ENCODE measurements at places on chromosomes 6 and 20.

GRCh38 chr6:154487367-154488247, 22.9 kb downstream of the CNKSR3 start:
- DNase-seq = no peak

GRCh38 chr6:136783495-136784270, 8.6 kb downstream of the MAP3K5 start:
- no peak for DNase-seq

DNA sequence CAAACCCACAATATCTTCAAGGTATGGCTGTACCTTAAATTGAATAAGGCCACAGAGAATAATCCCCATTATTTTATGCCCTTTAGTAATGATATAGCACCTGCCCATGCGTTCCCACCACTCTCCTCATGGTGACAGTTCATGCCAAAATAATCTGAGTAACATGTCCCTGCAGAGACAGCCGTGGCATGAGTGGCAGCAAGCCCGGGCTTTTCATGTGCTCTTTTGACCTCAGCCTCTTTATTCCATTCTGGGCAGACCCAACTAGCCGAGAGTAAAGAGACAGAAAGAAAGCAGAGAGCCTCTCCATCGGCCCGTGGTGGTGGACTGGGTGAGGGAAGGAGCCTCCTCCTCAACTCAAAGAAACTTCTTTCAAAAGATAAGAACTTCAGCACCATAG, 19.9 kb upstream of the POPDC3 start:
- no peak for DNase-seq

DNA sequence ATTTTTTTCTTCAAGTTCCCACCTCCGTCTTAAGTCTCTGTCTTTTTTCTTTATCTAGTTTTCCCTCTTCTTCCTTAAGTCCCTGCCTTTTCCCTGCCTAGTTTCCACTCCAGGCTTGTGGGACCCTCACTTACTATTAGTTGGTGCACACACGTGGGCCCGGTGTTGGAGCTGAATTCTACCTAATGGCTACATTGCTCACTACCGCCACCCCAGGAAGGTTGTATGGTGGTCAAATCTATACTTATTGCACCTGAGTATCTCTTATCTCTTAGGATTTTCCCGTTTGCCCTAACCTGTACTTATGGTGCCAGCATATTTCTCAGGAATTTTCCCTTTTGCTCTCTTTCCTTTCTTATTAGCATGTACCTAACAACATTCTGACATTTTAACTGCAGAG, 692.8 kb downstream of the EPM2A start:
- DNase-seq = peak; percentile 52

DNA sequence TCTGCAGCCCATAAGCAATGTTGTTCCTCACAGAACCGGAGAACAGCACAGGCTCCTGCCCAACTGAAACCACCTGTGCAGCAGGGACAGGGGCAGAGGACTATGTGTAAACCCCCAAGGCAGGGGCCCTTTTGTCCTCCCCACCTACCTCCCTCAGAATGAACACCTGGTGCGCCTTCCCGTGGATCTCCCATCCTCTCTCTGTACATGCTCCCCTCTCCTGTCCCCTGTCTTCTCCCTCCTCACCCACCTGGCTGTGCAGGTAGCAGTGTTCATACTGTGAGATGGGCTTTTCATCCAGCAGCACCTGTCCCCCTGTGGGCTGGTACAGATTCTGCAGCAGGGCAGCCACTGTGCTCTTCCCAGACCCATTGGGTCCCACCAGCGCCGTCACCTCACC, 8.5 kb downstream of the TAP2 start:
- no peak for DNase-seq

DNA sequence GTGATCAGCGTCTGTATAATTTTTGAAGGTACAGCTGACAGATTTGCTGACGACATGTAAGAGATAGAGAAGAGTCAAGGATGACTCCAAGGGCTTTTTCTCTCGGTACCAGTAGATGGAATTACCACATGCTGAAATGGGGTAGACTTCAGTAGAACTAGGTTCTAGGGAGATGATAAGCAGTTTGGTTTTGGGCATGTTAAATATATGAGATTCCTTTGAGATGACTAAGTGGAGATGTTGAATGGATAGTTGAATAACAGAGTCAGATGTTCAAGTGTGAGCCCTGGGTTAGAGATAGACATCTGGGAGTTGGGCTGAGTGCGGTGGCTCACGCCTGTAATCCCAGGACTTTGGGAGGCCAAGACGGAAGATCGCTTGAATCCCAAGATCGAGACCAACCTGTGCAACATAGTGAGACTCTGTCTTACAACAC, 50.0 kb downstream of the PHF20 start:
- DNase-seq = no peak

DNA sequence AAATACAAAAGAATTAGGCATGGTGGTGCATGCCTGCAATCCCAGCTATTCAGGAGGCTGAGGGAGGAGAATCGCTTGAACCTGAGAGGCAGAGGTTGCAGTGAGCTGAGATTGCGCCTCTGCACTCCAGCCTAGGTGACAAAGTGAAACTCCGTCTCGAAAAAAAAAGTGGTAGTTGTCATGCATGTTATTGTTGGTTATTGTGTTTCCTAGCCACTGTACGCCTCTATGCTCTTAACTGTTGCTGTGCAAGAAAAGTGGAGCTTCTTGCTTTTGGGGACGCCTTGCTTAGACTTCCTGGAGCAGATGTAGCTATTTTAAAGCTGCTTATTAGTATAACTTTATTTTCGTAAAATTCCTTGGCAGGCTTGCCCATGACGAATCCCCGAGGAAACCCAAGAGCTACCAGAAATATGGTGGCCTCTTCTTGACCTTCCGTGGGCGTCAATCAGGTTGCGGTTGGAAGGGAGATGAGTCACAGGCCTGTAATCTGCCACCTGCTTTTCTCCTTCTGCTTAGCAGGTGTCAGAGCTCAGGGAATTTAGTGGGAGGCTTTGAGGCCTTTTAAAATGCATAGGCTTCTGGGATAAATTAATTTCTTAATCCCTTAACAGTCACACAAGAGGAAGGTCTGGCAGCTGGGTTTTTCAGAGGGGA, 17.3 kb downstream of the GABRR2 start:
- DNase-seq = no peak

GRCh38 chr20:18943542-18943941, 130.0 kb downstream of the SCP2D1 start:
- DNase-seq = no peak

DNA sequence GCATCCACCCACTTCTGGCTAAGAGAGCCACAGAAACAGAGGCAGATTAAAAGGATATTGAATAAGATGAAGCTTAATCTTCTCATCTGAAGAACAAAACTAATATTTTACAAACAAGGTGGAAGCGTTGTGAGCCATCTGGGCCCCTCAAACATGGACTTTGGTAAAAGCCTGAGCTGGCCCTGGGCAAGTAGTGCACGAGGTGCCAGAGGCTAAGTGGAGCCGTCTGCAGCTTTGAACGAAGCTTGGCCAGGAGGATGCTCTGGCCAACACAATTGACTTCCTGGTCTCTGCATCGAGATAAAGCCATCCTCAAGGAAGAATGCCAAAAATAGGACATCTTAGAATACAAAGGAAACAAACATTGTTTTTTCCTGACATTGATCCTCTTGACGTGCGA, 53.2 kb upstream of the PLEKHG1 start:
- DNase-seq = no peak

GRCh38 chr6:158762787-158763433, 56.3 kb downstream of the EZR start:
- DNase-seq = no peak

GRCh38 chr6:21665110-21665391, 71.5 kb downstream of the SOX4 start:
- DNase-seq = no peak

DNA sequence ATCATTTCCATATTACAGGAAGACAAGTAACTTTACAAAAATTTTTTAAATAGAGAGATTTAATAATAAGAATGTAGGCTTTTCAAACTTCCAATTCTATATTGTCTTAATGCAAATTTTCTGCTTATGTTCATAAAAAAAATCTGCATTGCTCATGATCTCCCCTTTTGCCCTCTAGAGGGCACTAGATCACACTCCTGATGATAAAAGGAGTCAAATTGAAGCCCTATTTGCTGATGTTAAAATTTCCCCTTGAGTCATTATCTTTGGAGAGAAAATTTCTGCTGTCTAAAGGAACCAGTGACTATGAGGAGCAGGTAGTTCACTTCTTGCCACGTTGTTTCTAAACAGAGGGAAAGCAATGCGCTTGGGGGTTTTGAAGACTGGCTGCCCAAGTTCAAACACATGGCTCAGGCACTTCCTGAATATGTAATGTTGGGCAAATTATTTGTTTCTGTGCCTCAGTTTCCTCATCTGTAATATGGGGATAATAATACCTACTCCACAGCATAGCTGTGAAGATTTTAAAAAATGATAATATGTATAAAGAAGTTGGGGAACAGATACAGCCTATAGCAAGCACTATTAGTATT, 874.2 kb downstream of the TFAP2A start:
- no peak for DNase-seq

GRCh38 chr20:63767456-63767855, 27.9 kb downstream of the SLC2A4RG start:
- no peak for DNase-seq

DNA sequence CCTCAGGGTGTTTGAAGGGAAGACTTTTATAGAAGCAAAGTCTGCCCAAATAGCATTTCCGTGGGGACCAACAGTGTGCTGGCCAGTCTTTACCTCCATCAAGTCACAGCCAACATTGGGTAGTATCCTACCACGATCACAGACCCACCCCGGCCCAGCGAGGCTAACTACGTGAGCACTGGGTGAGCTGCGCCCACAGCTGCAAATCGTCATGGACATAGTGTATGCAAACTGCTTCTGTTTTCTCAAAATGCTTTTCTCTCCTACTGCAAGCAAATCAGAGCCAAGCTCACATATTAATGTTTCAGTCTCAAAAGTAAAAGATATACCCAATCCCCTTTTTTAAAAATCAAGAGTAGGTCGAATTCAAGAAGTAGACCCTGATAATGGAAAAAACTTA, 592.8 kb upstream of the CDH4 start:
- DNase-seq = no peak

GRCh38 chr6:85125526-85125925, 324.4 kb upstream of the NT5E start:
- no peak for DNase-seq

- no peak for DNase-seq
Observed at GRCh38 chr6:109183109-109183650, 87.9 kb downstream of the CEP57L1 start.

GRCh38 chr6:147970970-147971369, 371.7 kb upstream of the SASH1 start:
- no peak for DNase-seq

GRCh38 chr20:14657266-14658005, 320.0 kb upstream of the FLRT3 start:
- no peak for DNase-seq

GRCh38 chr6:7021301-7021700, 86.5 kb upstream of the RREB1 start:
- DNase-seq = no peak

DNA sequence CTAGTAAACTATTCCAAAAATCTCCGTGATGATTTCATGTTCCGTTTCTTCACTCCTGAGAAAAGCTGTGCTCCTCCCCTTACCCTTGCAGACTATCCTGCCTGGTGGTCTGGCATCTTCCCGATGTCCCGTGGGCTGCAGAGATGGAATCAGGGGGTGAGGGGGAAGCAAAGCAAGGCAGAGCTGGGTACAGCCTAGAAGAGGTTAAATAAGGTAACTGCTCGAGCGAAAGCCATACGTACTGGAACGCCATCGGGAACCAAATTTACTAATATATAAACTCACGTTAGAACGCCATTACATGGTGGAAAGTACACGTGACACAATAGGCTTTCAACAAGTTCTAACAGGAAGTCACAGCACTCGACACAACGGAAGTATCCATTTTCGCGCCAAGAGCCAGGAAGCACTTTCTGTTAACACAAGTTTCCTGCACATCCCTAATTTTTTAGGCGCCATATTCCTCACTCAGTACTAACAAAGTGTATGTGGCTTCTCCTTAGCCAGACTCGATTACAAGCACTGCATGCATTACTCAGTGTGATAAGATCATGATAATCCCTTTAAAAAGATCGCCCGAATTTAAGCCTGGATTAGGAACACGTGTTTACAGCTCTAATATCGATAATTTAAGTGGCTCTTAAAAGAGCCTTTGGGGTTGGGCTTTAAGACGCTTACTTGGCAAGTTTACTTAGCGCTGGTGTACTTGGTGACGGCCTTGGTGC, 101.6 kb upstream of the PRSS16 start:
- DNase-seq = peak; percentile 26

GRCh38 chr6:113340371-113340770, 516.8 kb upstream of the MARCKS start:
- no peak for DNase-seq

All from WTC11 (cell line).